Vagina (tissue), 2 donors: ENCODE measurements at places on chromosomes 6 and 20. TPM values are rescaled to one million over a fixed set of nuclear protein-coding genes. Genes with fewer than 3 reads are reported as not detected.

GRCh38 chr6:3906846-3907151 is 57.6 kb downstream of the FAM50B start:
- H3K36me3 ChIP-seq = no peaks in the 10 kb centered on the region
- no peak overlapping the region for H3K27ac ChIP-seq
- DNase-seq = no peak
- no peak overlapping the region for H3K4me3 ChIP-seq

Gene PRL
- total RNA-seq = not detected

GRCh38 chr20:25280574-25281535 is 33.0 kb downstream of the PYGB start:
- H3K4me3 ChIP-seq = no peak overlapping the region
- no peaks in the 10 kb centered on the region for H3K4me1 ChIP-seq
- peaks cover 91% of the 10 kb centered on the region for H3K36me3 ChIP-seq
- no peak for DNase-seq
- no peaks in the 10 kb centered on the region for H3K27me3 ChIP-seq
- no peak overlapping the region for H3K27ac ChIP-seq

DNA sequence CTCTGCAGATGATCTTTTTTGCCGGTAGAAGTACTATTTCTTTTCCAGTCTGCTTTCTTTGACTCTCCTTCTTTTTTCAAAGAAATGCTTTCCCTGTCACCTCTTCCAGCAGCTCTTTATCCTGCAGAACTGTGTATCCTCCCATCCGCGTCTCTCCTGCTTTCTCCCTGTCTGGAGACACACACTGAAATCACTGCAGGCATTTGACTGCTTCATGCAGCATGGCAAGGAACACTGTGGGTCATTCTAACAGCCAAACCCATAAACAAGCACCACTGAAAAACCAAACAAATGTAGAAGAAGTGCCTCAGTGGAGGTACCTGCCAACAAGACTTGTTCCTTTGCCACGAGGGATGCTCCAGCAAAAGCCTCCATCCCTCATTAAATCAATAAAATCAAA is 403.7 kb upstream of the CITED2 start:
- H3K4me3 ChIP-seq = no peak overlapping the region
- DNase-seq = no peak
- H3K27ac ChIP-seq = no peak overlapping the region
- H3K4me1 ChIP-seq = no peaks in the 10 kb centered on the region
